ENCODE measurements at places on chromosomes 5 and 9. TPM values are rescaled to one million over a fixed set of nuclear protein-coding genes. Genes with fewer than 3 reads are reported as not detected.

DNA sequence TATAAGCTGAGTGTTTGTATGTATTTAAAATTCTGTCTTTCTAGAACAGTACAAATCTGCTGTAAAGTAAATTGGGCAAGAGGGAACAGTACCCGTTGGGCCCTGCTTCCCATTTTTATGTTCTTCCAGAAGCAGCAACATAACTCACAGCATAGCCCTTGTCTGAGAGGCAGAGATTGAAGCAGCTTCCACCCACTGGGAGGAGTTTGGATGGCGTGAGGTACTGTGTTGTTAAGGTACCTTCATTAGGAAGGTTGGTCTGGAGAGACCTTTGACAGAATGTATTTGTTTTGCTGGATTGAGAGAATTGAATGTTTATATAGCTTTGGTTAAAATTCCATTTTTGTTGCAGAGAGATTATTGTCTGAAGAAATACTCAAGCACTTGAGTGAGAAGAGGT lies 24.8 kb downstream of the RAI14 start:
- no peak for DNase-seq

GRCh38 chr9:135359764-135360163 lies 119.8 kb upstream of the PPP1R26 start:
- DNase-seq: no peak

DNA sequence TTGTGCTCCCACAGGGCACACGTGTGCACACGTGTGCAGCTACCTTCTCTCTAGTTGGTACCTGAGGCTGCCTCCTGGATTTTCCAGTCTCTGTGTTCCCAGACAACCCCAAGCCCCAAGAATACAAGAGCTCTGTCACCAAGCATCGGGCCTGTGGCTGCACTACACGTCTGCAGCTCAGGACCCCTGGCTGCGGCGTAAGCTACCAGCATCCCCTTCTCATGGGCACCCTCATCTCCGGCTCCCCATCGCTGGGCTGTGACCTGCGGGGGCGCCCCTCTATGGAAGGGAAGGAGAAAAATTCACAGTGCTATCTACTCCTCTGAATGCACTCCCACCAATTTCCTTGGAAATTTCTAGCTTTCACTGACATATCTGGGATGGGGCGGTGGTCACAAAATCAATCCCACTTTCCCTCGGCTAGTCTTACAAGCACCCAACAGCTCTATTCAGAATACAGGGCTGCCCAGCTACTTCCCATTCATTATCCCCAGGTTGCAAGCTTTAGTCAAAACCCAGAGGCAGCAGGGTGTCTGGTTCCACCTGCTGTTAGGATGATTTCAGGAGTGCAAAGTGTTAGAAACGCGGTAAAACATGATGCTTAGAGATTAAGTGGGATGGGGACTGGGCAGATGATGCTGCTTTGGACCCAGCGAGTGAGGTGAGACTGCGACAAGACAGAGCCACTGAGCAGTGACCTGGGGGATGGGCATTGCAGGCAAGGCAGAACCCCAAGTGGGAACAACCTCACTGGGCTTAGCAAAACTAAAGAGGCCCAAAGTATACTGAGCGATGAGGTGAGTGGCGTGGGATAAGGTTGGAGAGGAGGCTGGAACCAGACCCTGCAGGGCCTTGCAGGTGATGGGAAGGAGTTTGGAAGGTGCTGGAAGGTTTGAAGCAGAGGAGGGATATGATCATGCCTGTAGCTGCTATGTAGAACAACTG lies 121.7 kb downstream of the KCNIP1 start:
- peak; percentile 49 for DNase-seq

- DNase-seq: peak; percentile 27
Measured at GRCh38 chr5:10319202-10319851, 11.6 kb upstream of the CMBL start.

DNA sequence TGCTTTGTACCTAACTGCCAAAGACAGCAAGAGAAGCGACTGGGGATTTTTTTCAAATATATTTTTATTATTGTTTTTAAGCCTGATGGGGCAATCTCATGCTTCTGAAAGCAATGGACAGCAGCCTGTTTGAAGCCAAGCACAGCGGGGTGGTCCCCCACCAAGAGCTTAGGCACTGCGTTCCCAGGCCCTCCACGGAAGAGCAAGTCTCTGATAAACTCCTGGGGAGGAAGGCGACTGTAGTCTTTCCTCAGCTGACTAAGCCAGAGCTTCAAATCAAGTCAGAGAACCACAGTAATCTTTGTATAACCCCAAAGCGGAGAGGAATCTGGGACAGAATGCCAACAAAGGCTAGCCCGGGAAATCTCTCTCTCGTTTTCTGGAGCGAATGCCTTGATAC lies 54.4 kb downstream of the ARSB start:
- DNase-seq: no peak

DNA sequence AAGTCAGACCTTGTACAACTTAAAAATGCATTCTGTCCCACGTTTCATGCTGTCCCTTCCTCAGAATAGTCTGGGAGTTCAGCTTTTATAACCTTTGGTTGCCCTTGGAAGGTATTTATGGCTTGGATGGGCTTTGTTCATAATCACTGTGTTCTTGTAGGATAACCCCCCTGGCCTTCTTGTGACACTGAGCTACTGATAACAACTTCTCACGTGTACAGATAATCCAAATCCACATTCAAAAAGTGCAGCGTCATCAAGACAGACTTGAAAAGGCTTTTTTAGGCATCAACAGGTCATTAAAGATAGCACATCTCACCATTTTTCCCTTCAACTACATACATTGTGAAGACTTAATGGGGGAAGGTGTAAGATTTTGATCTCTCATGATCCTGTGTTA lies 42.0 kb downstream of the SLC1A3 start:
- DNase-seq: no peak

GRCh38 chr9:7784472-7784871 lies 15.1 kb downstream of the DMAC1 start:
- no peak for DNase-seq

DNA sequence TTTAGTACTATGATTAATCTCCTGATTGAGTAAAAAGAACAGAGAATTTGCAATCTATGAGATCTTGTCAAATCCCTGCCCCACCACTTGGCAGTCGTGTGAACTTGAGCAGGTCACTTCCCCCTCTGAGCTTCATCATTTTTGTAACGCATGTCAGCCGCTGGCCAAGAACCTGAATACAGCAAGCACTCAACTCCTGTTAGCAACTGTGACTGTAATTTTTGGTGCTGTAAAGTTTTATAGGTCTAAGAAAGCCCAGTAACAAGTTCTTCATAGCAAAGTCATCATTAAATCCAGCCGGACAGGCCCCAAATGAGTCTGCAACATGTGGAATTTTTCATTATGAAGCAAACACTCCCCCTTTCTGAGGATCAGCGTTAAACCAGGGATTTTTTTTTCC lies 49.4 kb downstream of the DRD1 start:
- DNase-seq: no peak

GRCh38 chr5:89117124-89117644 lies 234.2 kb upstream of the MEF2C start:
- no peak for DNase-seq

DNA sequence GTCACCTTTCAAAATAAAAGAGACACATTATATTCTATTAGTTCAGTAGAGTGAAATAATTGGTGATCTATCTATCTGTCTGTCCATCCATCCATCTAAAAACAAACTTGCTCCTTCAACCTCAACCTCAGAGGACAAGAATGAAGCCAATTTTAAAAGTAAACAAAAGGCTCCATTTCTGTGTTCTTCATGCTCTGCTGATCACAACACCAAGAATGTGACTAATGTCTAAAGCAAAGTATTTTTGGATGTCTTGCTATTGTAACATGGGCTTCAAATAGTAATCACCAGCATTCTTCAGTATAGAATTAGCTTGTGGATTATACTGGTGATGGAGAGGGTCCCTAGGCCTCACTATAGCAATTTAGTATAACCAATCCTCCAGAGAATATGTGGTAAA lies 1304.4 kb downstream of the MAT2B start:
- no peak for DNase-seq

DNA sequence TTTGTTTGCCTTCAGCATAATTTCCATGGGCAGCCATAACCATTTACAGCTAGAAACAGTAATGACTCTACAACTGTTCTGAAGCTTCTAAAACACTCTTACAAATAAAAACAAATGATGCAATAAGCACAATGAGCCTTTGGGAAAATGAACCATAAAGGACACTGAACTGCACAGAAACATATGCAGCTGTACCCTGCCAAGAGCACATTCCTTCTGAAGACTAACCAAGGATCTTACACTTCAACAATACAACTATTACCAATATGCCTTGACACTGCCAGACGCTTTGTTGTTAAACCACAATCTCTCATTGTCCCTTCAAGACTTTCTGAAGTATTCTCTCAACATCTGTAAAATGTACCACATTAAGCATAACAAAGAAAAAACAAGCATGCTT lies 104.2 kb upstream of the HMHB1 start:
- DNase-seq: no peak

GRCh38 chr9:73402081-73403028 lies 250.7 kb downstream of the ANXA1 start:
- no peak for DNase-seq

DNA sequence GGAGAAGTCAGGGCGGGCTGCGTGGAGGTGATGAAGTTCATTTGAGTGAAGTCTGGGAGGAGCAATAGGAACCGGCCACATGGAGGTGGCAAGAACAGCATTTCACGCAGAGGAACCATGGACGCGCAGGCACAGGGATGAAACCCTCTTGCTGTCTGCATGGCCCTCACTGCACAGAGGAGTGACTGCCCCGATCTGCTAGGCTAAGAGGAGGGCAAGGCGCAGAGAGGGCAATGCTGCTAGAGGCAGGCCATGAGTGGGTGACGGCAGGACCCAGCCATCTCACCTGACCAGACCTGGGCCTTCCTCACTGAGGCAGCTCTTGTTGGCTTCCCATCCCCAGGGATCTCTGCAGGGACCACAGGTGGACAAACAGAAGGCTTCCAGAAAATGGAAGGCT lies 90.3 kb downstream of the BARX1 start:
- DNase-seq: no peak

GRCh38 chr9:129289883-129290282 lies 111.8 kb upstream of the IER5L start:
- DNase-seq: peak; percentile 29

The UBTD2 gene
- 11.8 TPM for total RNA-seq

The PHF24 gene
- 0.57 TPM for total RNA-seq

The DCTN3 gene
- 101 TPM for total RNA-seq

The ZDHHC11B gene
- total RNA-seq: 5.5 TPM

The BAAT gene
- 0.22 TPM for total RNA-seq

The C5orf58 gene
- total RNA-seq: not detected

The IRX2 gene
- 3.2 TPM for total RNA-seq

The TMEM252 gene
- total RNA-seq: not detected

The MZB1 gene
- 0.51 TPM for total RNA-seq
